IPS DF 6.9 (cell line): ENCODE measurements at places on chromosomes 13 and 19.

- DNase-seq: no peak
These were observed 14.6 kb upstream of the SLC7A10 start for GRCh38 chr19:33240181-33240771.

DNA sequence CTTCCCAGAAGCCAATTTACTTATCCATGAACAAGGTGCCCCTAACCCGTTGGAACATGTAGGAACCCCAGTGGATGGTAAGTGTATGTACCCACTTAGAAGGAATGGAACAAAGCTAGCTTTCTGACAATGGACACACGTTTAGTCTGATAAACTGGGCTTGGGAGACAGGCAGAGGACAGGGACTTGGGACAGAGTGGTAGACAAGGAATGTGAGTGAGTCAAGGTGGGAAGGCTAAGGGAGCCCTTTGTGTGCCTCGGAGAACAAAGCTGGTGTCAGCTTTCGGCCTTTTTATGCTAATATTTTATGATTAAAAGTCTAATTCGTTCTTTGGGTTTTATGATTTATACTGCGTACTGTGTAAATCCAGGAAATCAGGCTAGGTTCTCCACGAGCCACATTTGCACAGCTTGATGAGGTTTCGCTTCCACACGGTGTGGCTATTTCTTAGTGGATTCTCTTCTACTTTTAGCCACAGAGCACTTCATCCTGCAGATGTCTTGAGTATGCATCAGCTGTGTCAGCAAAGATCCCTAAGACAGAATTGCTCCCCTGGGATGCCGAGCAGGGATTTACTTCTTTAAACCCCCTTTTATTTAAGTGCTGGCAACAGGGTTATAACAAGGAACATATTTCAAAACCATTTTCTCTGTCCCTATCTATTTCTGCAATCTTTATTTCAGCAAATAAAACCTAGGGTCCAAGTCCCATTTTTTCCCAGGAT, 258.5 kb downstream of the DLEU7 start:
- DNase-seq: no peak

- DNase-seq: no peak
These were observed 35.8 kb downstream of the ZIC5 start for GRCh38 chr13:99935772-99936171.

- DNase-seq: no peak
These were observed 943 bp downstream of the SLAIN1 start for GRCh38 chr13:77698201-77699058.

DNA sequence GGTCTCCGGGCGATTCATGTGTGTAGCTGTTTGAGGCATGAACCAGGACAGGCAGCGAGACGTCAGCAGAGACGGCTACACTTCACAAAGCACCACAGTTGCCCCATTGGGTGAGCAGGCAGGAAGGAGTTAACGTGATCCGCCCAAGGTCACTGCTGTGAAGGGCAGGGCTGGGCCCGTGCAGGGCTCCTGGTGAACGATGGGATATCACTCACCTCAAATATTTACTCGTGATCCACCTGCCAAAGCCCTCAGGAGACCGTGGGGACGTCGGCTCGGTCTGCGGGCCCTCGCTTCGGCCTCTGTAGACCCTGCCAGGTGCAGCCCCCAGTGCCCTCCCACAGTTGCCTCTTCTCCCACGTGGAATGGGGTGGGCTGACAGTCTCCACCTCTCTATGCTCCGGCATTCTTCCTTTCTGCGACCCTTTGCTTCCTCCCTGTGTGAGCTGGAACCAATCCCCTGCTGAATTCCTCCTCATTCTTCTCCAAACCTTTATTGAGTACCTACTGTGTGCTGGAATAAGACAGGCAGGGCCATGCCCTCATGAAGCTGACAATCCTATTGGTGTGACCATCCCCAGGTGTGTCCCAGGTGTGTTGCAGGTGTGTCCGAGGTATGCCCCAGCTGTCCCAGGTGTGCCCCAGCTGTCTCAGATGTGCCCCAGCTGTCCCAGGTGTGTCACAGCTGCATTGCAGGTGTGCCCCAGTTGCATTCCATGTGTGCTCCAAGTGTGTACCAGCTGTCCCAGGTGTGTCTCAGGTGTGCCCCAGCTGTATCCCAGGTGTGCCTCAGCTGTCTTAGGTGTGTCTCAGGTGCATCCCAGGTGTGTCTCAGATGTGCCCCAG, 2.0 kb upstream of the GRK1 start:
- DNase-seq: no peak

DNA sequence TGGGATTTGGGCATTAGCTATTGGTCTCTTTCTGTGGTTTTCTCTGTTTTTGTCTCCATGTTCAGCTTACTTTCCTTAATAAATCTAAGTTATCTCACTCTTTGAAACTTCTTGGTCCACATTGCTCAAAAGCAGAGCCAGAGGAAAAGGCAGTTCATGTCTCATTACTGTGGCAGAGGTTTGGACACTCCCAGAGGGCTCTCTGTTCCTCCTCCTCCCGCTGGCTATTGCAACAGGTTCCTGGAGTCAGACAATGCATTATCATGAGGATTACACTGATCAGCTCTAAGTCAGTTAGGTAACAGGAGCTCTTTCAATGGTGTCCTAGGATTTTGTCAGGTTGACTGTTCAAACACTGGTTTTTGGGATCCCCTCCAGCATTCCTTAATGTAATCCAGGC, 298.8 kb downstream of the NDFIP2 start:
- no peak for DNase-seq

DNA sequence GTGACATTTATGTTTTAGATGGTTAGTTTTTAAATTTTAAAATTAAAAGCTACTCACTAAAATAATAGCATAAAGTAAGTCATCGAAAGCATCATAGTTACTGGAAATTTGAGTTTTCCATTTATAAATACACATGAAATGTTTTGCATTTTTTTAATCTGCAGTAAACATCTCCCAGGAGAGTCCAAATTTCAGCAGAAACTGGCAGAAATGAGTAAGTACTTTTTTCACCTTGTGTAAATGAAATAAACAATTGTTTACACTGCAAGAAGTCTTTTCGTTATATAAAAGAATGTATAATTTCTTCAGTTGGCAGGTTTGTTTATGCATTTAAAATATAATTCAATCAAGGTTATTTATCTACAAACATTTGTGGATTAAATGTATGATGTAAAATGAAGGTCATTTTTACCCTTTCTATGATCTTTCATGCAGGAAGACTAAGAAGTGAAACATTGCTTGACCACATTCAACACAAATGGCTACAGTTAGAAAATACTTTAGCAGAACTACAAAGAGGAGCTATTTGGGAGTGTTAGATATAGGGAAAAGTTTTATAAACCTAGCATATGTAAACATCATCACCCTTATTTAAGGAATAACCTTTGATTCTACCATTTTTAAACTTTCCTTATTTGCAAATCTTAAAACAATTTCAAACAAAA, 55.6 kb downstream of the RCBTB2 start:
- no peak for DNase-seq

- no peak for DNase-seq
These were observed 8.1 kb downstream of the ZNF708 start for GRCh38 chr19:21321134-21321533.

DNA sequence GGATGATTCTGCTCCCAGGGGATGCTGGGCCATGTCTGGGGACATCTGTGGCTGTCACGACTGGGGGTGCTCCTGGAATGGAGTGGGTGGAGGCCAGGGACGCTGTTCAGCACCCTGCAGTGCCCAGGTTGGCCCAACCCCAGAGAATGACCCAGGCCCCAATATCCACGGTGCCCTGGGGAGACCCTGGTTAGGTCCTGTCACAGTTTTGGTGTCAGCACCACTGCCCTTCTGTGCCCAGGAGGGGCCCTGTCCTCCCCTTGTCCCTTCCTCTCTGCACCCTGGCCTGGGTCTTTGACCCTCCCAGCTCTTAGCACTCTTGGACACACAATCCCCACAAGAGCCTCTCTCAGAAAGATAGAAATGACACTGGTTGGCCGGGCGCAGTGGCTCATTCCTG, 85.3 kb downstream of the GADD45B start:
- DNase-seq: no peak

DNA sequence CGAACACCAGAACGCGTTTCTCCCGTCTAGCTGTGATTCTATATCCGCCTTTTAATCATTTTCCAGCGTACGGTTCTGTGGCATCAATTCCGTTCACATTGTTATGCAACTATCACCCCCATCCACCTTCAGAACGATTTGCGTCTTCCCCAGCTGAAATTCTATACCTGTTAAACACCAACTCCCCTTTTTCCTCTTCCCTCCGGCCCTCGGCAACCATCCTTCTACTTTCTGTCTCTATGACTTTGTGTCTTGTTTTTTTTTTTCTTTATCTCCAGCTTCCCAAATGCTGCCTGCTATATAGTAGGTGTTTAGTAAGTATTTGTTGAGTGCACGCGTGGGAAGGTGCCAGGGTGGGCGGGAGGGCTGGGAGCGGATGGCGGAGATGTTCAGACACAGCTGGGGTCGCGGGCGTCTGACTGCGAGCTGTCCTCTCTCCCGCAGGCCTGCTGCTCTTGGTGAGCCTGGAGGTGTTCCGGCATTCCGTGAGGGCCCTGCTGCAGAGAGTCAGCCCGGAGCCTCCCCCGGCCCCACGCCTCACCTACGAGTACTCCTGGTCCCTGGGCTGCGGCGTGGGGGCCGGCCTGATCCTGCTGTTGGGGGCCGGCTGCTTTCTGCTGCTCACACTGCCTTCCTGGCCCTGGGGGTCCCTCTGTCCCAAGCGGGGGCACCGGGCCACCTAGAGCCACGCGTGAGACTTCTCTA, 20.2 kb downstream of the CACNG6 start:
- DNase-seq: no peak

DNA sequence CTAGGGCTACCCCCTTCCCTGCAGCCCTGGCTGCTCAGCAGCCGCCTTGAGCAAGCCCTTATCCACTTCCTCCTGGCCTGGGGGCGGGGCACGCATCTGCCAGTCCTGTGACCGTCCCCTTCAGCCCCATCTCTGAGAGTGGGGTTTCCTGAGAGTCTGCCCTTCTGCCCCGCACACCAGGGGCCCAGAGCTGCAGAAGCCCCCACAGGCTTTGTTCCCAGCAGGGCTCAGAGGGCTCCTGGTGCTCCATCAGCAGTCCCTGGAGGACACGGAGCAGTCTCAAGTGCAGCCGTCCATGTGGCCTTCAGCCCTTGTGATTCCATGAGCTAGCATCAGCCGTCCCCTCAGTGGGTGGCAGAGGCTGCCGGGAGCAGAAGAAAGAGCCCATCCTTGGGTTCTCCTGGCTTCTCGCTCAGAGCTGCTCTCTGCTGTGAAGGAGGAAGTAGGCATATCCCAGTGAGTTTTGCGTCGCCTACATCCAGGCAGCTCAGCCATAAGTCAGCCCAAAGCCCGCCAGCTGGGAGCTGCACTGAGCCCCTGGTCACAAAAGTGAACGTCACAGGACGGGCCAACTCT, 16.3 kb downstream of the MYO9B start:
- no peak for DNase-seq

DNA sequence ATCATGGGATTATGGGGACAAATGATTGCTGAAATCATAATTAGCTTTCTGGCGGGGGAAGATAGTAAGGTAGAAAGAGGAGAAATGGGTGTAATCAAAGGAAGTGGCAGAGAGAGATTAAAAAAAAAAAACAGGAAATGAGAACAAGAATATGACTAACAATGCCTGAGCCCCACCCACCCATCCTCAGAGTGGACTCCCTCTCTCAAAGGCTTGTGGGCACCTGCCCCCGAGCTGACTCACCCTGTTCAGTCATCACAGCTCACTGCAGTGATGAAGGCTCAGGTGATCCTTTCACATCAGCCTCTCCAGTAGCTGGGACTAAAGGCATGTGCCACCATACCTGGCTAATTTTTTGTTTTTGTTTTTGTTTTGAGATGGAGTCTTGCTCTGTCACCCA, 26.4 kb upstream of the TPT1 start:
- peak; percentile 20 for DNase-seq

- peak; percentile 91 for DNase-seq
These were observed 1.5 kb upstream of the SLC17A7 start for GRCh38 chr19:49442771-49443365.

GRCh38 chr19:55537741-55538111, 793 bp upstream of the SBK2 start:
- no peak for DNase-seq

- no peak for DNase-seq
These were observed 27.0 kb downstream of the ARID3A start for GRCh38 chr19:952680-953444.

DNA sequence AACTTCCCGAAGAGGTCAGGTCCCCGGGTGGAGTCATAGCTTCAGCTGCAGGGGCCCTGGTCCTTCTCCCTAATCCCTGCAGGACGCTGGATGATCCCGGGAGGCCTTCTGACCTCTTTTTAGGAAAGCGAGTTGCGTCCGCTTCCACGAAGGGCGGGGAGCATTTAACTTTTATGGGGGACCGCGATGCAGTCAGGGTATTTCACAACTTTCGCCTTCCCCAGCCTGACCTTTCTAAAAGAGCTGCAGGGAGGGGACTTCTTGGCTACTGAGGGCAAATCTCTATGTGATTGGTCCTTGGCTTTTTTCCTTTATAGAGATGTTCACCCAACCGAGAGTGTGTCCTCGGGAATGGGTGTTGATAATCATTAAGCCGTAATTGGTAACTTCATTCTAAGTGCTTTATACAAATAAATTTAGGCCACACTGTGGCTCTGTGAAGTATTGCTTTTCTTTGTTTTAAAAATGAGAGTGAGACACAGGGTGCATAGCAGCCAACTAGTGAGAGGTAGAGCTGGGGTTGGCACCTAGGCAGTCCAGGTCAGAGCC, 778 bp downstream of the ZNF230 start:
- no peak for DNase-seq

DNA sequence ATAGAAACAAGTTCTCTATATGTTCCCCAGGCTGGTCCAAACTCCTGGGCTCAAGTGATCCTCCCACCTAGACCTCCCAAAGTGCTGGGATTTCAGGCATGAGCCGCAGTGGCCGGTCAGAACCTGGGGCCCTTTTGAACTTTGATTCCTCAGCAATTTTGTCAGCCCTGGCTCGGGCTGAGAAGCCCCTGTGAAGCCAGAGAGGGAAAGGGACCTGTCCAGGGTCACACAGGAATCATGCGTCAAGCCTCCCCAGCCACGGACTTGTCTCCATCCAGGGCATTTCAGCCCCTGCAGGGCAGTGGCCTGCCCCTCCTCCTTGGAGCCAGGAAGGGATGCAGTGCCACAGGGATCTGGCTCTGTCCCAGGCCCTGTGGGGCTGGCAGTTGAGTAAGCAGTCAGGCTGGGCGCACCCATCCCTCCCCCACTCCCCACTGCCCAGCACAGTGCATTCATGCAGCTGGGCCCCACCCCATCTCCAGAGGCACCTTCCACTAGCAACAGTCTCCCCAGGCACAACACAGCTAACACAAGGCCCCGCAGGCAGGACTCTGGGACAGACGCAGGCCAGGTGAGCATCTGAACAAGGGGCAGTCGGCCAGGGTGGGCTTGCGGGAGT, at the start of gene CAPS:
TSS of gene CAPS (plus strand) at position 516 of the 619 bp plus-strand sequence. CDS start 153 bp downstream, outside the sequence.
- no peak for DNase-seq

DNA sequence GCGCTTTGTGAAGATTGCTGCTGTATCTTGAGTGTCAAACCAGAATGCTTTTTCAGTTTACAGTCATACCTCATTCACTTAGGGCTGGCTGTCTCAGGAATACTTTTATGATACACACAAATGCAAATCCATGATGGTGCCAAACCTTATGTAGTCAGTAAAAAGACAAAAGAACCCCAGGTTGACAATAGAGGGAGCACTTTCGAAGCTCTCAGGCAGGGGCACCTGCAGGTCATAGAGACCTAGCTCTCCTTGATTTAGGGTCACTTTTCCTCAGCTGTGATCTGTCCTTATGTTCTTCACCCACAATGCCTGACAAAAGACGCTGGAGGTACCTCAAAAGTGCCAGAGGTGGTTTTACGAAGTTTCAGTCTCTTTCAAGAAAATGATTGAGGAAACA, 172.2 kb downstream of the DNAJC15 start:
- peak; percentile 7 for DNase-seq

- DNase-seq: peak; percentile 35
These were observed 25.4 kb upstream of the GPR12 start for GRCh38 chr13:26785838-26786630.
